ENCODE measurements at places on chromosomes 3 and 15.

DNA sequence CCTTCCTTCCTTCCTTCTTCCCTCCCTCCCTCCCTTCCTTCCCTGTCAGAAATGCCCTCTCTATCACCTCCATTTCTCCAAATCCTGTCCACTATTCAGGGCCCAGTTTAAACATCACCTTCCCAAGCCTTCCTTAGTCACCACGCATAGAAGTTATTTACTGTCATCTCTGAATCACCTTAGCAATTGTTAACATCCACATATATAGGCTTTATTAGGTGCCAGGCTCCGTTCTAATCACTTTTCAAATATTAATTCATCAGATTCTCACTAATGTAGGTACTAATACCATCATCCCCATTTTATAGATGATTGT lies 1.1 kb upstream of the MAGEF1 start:
- DNase-seq, result no peak

GRCh38 chr3:10703875-10704274 lies 112.2 kb upstream of the SLC6A11 start:
- DNase-seq, result no peak

GRCh38 chr3:73399106-73399505 lies 225.6 kb downstream of the PDZRN3 start:
- no peak for DNase-seq

DNA sequence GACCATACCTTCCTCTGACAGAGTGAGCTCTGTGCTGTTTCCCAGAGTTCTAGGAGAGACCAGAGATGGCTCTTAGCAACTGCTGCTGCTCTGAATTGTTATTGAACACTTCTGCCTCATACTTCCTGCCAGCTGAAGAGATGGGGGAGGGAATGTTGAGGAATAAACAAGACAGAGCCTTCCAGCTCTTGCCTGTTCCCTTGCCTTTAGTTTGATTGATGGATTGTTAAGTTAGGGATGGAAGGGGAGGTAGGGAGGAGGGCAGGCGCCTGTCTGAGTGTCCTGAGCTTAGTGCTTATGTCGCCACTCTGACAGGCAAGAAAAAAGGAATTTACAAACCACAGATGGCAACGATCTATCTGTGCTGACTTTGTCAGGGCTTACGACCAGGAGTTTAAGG lies 42.8 kb downstream of the ZNF609 start:
- DNase-seq, result no peak

DNA sequence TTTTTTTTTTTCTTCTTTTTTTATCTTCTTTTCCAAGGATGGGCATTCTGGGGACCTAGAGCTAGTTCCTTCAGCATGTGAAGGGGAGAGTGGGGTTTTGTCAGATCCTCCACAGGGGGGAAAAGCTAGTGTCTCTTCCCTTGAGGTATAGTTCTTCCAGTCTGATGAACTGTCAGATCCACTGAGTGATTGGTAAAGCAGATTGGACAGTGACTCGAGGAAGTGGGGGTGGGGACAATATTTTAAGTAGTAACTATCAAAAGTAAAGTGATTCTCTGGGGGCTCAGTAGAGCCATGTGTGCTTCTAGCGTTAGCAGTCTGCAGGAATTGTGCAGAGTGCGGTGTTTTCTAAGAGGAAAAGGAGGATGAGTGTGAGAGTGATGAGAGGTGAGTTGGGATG lies 62.0 kb upstream of the TRIM71 start:
- no peak for DNase-seq

DNA sequence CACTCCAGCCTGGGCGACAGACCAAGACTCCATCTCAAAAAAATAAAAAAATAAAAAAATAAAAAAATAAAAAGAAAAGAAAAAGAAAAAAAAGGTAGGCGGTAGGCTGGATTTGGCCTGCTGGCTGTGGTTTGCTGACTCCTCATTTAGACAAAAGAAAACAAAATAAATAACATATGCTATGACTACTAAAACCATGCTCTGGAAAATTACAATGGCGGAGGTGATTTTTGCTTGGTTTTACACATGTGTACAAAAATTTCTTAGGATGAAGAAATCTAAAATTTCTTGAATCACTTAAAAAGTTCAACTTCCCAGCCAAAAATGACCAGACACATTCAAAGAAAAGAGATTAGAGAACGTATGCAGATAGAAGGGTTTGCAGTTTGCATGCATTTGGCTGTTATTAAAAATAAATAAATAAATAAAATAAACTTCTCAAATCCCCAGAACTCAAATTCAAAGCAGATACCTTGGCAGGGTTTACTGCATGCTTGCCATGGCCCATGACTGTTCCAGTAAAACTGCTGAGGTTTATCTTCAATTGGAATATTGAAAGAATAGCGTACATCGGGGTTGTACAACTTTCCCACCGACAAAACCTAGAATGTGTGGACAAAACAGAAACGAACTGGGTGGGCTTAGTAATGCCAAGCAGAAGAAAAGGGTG lies 65.9 kb downstream of the ADAMTS9 start:
- DNase-seq, result no peak

DNA sequence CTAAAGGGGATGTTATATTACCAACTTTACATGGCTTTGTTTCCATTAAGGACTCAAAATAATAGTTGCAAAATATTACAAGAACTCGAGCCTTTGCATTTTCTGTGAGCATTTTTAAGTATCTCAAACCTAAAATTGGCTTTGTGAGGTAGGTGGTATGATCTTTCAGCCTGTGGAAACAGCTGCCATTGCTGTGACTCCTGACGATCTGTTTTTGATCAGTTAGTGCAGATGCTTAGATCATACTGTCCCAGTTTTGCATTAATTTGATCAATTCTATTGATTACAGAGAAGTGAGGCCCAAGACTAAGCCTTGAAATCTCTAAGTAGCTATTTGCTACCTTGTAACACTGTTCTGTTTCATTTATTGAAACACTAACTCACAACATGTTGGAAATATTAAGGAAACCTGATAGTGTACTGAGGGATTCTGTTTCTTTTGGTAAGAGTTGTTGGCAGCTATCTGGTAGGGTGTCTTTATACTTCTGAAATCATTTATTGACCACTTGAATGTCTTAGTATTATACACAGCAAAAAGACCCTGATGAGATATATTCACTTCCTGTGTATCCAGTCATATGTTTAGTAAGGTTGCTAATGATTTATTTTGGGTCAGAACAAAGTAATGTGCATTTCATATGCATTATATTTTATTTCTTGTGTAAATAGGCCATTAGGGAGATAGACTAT lies 14.8 kb downstream of the SKIL start:
- no peak for DNase-seq

- no peak for DNase-seq
These were observed 79.5 kb upstream of the FGF7 start for GRCh38 chr15:49343546-49343945.

- no peak for DNase-seq
These were observed 7.8 kb downstream of the PAK6 start for GRCh38 chr15:40246496-40247280.

DNA sequence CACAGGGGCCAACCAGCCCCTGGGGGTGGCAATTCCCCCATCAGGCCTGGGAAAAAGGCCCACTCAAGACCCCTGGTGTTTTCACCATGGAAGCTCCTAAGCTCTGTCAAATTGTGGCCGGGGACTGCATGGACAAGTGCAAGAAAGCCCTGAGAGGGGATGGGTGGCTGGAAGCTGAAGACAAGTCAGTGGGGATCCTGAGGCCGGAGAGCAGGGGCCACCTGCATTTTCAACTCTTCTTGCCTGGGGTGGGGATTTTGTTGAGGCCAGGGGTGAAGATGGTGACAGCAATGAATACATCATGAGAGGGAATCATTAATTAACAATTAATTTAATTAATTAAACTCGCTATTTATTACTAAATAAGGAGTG lies 33.9 kb downstream of the FEM1B start:
- no peak for DNase-seq

- DNase-seq, result no peak
These were observed 271.5 kb downstream of the XXYLT1 start for GRCh38 chr3:194999491-194999890.

- no peak for DNase-seq
These were observed 101.4 kb downstream of the TNIK start for GRCh38 chr3:171358881-171359198.

GRCh38 chr15:63752075-63752684 lies 81.6 kb downstream of the HERC1 start:
- DNase-seq, result peak; percentile 5

DNA sequence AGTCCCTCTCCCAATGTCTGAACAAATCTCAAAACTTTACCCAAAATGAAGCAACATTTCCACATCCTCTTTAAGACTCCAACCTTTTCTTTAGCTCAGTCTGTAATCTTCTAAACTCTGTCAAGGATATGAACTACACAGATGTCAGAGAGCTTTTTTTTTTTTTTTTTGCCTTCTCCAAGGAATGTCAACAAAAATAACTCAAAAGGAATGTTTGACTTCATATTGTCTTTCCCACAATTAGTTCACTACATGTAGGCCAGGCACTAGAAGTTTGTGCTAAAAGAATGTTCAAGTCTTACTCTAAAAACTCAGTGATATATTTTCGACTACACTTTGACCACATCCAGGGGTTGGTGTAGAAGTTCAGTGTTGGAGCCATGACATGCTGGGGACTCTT lies 37.1 kb downstream of the ADAMTS9 start:
- no peak for DNase-seq

DNA sequence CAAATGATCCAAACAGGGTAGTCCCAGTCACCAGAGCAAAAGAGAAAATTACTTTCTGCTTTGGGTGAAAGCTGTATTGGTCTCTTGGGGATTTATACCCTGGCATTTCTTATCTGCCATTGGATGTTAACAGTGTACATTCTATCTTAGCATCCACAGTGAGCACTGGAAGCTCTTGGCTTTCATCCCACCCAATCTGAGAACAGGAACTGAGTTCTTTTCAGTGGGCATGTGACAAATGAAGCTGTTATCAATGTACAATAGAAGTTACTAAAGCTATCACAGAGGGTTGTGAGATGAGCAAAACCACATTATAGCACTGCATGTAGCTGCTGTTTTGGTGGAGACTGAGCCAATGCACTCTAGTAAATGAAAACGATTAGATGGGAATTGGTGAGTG lies 300.7 kb downstream of the TUSC7 start:
- DNase-seq, result no peak

- peak; percentile 58 for DNase-seq
These were observed 738 bp downstream of the ACAP2 start for GRCh38 chr3:195441992-195442572.

DNA sequence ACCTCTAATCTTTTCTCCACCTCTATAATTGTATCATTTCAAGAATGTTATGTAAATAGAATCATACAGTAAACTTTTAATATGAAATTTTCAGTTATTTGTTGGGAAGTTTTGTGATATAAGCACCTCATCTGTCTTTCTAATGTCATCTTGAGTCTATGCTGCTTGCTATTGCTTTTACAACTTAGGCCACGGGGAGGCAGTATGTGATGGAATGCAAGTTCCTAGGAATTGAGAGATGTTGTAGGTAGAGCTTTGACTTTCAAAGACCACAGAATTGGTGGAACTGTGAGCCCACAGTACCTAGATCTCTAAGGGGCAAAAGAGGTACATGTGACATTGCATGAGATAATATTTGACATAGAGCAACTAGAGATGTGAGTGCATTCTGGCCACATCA lies 328.3 kb downstream of the MFSD1 start:
- no peak for DNase-seq

DNA sequence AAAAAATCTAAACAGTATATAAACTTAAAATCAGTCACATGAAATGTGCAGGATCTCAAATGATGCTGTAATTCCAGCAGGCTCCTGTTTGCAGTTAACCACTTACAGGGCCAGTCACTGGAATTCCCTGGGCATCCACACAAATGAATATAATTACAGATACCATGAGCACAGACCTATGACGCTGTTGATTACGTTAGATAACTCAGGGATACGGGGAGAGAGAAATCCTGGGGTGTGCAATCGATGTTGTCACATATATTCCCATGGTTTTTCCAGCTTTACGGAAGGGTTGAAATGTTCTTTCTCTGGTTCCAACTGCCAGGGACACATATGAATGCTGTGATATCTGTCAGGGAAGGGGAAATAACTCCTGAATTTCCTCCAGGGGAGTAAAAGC lies 100.8 kb downstream of the RORA start:
- no peak for DNase-seq

- no peak for DNase-seq
These were observed 130.8 kb downstream of the CHCHD6 start for GRCh38 chr3:126834596-126835471.

DNA sequence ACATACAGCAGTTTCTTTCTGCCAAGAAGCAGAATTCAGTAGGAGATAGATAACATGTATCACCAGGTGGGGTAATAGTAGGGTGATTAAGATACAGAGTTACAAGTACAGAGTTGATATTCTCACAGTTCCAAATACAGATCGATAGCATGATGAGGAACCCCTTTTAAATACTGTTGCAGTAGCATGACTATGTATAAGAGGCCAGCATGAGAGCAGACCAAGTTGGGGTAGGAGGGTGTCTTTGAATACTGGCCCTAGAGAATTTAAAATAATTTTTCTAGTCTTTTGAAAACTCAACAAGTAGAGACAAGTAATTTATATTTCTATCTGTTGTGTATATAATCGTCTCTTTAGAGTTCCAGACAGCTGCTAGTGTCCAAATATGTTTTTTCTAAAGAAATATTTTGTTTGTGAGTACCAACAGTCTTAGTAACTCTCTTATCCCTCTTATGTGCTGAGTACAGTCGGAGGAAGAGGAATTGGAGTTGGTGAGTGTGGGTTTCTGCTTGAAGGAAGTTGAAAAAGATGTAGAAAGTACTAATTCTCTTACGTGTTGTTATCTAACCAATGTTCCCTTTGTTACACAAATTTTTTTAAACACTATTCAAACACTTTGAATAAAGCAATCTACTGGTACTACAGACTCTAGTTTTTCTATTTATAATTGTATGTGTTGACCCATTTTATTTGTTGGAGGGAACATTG lies 30.2 kb downstream of the LYSMD4 start:
- no peak for DNase-seq

DNA sequence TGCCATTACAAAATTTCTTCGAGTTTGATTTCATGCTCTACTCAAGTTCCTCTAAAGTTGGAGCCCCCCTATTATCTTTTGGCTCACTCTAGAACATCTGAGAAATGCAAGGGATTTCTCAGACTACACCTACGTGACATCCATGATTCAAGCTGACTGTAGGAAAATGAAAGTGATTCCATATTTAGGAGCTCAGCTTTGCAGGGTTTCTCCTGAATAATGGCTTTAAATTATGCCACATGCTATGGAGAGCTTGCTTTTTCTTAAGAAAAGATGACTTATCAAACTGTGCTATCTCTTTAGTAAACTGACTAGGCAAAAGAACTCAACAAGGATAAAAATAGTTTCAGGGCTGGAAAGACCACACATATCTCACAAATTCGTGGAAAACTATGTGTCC lies 292.1 kb downstream of the LSAMP start:
- no peak for DNase-seq

DNA sequence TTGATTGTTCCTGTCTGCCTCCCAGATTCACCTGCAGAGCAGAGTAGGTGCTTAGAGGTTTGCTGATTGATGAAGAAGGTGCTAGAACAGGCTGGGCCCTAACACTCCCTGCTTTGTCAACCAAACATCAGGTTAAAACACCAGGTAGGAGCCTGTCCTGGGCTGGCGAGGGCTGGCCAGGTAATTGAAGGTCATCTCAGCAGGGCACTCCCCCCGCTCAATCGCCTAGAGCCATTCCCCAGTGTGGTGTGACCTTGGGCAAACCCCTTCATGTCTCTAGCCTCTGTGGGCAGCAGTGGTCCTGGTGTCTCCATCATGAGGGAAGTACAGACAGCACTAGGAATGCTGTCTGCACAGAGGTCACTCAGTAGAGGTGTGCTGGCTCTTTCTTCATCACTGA lies 88.3 kb downstream of the KLF15 start:
- DNase-seq, result no peak

All from CD4-positive, alpha-beta T cell treated with Interferon gamma for 1 hour (primary cell).